Umbilical cord (tissue), 2 donors: ENCODE measurements at places on chromosomes 6 and 20. TPM values are rescaled to one million over a fixed set of nuclear protein-coding genes. Genes with fewer than 3 reads are reported as not detected.
A peak's percentile ranks its signal among the peaks of the same experiment; 100 is the strongest.

DNA sequence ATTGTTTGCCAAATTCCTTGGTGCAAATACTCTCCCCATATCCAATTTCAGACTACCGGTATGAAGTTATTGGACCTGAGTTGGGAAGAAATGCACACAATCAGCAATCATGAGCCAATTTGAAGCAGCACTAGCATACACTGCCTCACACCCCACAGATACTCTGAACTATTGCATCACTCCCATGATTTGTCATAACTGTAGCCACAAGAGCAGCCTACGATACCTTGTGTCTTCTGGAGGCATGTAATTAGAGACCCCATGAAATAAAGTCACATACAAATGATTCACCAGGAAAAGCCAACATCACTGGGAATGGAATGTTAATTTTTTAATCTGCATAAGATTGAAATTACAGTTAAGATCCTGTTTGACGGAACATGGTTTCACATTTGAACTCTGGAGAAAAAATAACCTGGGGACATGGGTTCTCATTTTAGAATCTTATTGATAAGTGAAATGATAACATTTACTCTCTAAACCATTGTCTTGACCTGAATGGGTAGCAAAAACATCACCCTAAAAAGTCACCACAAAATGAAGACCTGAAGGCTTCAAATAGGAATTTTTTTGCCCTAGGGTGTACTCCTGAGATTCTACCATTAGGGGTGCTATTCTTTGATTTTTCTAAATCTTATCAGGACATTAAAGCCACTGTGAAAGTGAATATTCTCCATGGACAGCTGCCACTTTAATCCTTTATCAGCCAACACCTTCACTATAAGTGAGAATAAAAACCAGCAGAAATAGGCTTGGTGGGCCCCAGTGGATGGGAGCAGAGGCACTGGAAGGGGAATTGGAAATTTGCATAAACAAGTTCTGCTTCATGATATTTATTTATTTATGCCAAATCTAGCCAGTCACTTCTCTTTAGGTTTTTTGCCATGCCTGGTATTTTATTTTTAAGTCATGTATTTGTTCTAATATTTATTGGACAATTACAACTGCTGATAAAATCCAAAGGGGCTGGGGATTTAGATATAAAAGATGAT is 34.5 kb upstream of the HBS1L start:
- no peak for DNase-seq

DNA sequence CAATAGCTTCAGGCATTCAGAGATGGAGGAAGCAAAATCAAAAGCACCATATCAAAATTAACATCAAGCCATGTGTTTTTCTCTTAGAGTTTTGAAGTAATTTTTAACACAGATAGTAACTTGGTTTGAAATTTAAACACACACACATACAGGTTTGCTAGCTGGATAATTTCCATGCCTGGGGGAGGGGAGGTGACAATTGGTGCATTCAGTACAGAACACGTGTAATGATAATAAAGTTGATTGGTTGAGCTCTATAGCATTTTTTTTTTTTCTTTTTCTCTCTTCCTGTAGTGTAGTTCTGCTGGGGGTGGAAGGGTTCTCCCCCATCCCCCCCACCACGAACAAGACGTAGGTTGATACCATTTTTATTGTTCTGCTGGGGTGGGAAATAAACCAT is 564.8 kb downstream of the LMBRD1 start:
- DNase-seq = no peak

DNA sequence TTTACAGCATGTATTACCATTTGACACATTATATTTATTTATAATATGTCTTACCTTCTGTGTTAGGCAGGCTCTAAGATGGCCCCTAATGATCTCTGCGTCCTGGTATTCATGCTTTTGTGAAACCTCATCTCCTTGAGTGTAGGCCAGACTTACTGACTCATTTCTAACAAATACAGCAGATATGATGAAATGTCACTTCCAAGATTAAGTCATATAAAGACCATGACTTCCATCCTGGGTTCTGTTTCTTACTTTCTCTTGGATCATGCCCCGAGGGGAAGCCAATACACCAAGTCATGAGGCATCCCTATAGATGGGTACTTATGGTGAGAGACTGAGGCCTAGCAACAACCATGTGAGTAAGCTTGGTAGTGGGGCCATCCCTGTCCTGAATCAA is 30.2 kb downstream of the ZHX3 start:
- DNase-seq = no peak

GRCh38 chr6:46808806-46809205 is 15.6 kb downstream of the MEP1A start:
- DNase-seq = no peak

DNA sequence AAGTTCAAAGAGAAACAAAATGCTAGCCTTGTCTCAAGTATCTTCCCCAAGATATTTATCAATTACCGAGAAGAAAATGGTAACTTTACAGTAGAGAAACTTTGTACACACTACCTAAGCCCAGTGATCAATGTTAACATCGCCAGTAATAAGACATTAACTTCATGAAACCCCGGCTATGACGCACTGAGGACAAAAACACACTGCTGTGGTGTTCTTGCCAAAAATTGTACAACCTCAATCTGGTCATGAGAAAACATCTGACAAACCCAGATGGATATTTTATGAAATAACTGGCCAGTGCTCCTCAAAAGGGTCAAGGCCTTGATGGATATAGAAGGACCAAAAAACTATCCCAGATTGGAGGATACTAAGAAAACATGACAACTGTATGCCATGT is 85.5 kb upstream of the DTNBP1 start:
- no peak for DNase-seq

DNA sequence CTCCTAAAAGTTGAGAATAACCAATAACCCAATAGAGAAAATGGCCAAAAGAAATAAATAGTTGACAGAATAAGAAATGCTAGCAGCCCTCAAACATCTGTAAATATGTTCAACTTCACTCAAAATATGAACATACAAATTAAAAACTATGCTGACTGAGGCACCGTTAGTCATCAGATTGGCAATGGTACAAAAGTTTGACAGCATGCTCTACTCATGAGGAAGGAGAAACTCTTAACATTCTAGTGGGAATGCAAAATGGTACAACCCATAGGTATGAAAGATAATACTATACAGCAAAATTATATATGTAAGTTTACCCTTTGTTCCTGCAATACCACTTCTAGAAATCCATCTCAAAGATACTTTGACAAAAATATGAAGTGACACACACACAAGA is 1.6 kb upstream of the ZSCAN12 start:
- no peak for DNase-seq

DNA sequence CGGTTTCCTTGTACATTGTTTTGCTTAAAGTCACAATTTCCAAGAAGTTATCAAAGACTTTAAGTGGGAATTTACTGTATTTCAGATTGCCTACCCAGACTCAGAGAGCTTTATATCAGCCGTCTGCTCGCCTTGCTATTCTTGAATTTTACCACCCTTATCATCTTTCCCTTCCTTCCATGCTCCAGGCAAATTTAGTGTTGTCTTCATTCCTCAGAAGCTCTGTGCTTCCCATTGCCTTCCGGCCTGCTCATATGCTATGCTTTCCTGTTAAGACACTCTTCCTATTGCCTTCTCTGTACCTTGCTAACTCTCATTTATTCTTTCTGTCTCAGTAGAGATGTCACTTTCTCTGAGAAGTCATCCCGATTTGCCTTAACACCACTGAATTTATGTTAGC is 52.1 kb downstream of the CD2AP start:
- peak; percentile 7 for DNase-seq

GRCh38 chr6:44932651-44933091 is 395.5 kb upstream of the RUNX2 start:
- DNase-seq = no peak

DNA sequence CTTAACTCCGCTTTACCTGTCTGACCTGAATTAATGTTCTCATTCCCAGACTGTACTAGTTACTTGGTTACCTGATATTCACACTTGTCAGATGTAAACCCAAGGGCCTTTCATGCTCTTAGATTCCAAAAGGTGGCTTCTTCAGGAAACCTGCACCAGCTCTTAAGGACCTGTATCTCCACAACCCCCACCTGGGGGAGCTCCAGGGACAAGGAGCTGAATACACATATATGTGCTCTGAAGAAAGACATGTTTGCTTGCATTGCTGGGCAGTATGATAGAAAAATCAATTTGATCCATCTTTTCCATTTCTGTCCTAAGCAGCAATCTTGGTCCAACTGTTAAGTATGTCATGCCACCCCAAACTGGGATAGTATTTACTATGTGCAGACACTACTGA is 64.8 kb upstream of the POU3F2 start:
- no peak for DNase-seq

DNA sequence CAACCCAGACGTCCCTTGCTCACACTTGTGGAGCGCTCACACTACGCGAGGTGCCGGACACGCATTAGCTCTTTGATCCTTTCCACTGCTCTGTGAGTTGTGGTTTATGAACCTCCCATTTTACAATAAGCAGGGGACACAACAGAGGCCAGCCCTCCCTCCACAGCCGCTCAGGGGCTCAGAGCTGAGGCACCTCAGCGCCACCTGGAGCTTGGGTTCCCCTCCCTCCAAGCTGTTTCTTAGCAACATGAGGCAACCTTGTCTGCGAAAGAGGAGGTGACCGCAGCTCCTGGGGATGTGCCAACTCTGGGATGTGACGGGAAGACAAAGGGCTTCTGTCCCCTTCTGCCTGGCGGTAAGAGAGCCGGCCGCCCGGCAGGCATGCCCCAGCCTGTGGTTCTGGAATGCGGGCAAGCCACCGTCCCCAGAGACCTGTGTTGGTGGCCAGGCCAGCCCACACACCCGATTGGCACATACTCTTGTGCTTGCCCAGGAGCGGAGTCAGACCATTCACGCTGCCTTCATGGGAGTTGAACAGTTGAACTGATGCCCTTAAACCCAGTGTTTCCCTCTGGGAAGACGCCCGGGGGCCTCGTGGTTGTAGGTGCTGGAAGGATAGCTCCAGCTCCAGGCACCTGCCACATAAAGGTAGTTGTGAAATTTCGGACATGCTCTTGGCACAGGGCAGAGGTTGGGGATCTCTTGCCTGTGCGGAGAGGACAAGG is 44.5 kb downstream of the RBM38 start:
- peak; percentile 30 for DNase-seq

DNA sequence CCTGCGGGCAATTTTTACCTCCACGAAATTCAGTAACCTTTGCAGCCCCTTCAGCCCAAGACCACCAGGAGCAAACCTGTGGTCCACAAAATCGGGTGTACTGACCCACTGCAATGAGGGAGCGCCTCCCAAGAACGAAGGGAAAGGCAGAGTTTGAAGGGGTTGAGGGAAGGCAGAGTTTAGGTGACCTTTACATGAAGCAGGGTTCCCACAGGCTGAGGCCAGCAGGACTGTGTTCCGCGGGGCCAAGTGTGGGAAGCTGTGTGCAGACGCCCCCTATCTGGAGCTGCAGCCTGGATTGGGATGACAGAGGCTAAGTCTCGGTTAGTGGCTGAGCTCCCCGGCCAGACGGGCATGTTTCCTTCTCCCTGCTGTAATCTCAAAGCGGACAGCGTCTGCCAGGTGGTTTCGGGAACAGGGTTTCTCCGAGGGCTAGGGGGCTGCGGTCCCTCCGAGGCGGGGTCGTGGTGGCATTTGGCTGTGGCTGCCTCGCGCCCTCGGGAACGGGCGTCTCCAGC is 826 bp upstream of the PYGB start:
- peak; percentile 62 for DNase-seq

DNA sequence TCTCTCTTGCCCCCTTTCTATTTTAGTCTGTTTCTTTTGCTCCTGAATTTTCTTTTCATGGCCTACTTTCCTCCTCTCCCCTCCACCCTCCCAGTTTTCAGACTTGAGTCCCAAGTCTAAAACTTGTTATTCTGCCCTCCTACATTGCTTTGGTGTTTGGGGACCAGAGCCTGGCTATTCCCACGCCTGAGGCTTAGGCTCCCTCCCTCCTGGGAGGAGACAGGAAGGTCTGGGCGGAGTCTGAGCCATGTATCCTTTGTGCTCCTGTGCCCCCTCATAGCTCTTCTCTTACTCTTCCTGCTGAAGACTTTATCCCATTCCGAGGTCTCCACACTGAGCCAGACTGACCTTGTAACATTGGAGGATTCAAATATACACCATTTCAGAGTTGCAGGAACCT is 69.5 kb downstream of the DAAM2 start:
- DNase-seq = no peak

DNA sequence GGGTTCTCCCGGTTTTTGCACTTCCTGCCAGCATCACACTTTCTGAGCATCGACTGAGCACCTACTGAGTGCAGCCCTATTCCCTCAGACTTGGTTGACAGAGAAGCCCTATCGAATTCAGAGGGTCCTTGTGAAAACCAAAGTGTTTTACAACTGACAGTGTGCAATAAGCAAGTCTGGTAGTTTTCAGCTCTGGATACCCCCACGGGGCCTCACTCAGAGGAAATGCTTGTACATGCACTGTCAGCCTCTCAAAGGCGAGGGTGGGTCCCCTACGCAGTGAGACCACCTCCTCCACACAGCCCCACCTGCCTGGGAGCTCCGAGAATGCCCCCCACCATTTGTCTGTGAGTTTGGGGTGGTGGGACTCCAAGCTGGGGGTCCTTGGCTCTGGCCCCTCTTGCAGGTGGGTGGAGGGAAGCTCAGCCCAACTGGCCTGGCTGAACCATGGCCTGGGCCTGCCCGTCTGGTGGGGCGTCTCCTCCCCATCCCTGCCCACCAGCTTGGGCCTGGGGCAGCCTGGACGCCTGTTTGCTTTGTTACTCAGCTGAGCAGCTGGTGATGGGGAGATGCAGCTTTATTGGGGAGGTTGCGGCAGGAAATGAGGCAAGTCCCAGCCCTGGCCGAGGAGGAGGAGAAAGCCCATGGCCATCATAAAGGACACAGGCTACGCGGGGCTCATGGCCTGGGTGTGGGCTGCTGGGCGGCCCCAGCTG is 1.7 kb downstream of the SPDEF start:
- peak; percentile 21 for DNase-seq

- DNase-seq = no peak
Observed at GRCh38 chr6:44001318-44002066, 125.8 kb downstream of the MRPL14 start.

The TMEM200A gene
- total RNA-seq = 22.1 TPM

The BCAS1 gene
- total RNA-seq = 4.3 TPM
